ENCODE measurements at places on chromosomes 6 and 20.

DNA sequence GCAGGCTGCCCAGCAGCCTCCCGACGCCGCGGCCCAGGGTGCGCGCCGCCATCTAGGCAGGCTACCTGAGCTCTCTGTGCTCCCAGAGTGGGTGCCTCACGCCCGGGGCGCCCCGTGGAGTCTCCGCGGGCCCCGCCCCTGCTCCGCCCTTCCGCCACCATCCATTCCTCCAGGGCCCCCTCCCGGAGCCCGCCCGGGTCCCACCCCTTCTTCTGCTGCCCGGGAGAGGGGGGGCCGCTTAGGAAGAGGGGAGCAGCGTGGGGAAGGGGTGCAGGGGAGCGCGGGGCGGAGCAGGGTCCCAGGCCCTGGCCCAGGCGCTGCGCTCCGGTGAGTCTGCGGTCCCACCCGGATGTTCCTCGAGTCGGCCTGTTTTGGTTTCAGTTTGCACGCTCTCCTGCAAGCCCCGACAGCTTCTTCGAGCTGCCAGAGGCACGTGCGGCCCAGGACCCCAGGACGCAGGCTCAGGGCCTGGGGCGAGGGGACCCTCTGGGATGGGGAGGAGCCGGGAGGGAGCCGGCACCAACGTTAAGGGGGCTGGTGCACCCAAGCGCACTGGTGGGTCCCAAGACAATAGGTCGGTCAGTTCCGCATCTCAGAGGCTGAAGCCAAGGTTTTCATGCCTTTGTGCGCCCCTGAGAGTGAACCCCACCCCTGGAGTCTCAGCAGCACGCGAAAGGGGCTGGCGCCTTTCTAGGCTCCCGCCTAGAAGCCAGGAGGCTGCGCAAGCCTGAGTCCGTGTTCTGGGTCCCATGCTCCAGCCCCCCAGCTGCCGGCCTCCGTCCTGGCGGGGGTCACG, at the start of gene ACSS1:
ACSS1 (minus strand) TSS at position 89 of the 796 bp plus-strand sequence; CDS start at position 52, 37 bp downstream.
- peak; percentile 64 for DNase-seq

DNA sequence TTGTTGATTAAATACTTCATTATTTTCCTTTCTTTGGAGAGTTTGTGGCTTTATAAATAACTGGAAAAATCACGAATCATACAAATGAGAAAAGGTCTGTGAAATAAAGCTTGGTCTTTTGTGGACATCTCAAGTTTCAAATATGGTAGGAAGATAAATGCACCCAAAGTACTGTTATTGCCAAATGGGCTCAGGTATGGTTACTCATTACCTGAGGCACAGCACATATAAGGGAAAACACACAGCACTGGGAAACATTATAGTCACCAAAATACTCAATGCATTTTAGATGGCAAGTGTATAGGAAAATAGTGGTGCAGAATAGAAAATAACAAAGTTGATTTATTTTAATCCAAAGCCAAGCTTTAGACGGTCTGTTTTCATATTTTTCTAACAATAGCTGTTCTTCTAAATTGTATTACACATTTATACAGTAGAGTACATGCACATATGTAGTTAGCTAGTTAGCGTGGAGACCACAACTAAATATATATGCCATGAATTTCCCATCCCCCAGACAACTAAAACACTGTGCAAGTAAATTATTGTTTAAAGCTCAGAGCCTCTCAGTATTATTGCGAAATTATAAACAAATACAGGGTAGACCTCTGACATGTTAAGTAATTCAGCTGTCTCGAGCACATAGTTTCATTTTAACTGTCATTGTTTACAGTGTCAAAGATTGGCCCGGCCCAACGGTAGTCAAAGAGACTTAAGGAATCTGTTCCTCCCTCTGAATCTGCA, 336.0 kb downstream of the SYNE1 start:
- DNase-seq, result no peak

- no peak for DNase-seq
Measured at GRCh38 chr20:58109918-58110635, 118.4 kb downstream of the ANKRD60 start.

DNA sequence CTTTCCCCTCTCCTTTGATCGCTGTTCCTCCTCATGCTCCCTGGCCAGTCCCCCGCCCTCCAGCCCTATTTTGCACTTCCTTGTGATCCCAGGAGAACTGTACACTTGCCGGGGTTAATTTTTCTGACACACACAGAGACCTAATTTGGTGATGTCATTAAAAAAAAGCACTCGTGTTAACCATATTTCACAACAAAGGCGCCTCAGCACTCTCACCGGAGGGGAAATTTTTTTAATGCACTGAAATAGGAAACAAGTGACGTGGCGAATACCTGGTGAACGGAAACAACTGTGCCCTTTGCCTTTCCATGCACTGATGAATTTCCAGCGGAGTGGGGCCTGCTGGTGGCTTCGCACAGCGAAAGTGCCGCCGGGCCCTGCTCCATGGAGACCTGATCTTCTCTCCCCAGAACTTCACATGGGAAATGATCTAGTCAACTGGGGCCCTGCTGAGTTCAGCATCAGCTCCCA, 53.9 kb upstream of the TAGAP start:
- DNase-seq, result peak; percentile 71

DNA sequence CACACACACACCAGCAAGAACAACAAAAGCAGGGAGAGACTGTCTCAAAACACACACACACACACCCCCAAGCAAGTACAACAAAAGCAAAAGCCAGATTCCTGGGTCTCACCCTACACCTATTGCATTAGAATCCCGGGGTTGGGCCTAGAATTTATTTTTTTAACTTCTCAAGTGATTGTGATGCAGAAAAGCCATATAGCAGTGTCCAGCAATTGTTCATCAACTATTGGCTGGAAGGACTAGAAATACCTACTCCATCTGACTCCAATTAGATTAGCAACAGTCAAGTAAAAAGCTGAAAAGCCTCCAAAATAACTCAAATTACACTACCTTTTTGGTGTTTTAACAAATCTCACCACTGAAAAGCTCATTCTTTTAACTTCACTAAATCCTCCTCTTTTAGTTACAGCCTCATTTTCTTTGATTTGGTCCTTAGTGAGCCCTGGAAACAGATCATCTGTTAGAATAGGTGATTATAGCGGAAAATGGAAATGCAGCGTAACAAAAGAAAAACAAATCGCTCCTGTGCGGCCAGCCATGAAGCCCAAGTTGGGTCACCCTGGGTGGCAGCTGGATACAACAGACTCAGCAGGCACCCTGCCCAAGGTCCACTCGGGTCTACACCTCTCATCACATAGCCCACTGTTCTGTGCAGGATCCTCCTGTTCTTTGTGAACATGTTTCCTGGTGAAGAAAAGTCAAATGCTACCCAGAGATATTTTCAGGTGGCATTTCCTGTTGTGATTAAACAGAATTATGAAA, 38.7 kb downstream of the STAU1 start:
- DNase-seq, result no peak

- DNase-seq, result no peak
Measured at GRCh38 chr20:24683676-24684075, 214.2 kb downstream of the SYNDIG1 start.

DNA sequence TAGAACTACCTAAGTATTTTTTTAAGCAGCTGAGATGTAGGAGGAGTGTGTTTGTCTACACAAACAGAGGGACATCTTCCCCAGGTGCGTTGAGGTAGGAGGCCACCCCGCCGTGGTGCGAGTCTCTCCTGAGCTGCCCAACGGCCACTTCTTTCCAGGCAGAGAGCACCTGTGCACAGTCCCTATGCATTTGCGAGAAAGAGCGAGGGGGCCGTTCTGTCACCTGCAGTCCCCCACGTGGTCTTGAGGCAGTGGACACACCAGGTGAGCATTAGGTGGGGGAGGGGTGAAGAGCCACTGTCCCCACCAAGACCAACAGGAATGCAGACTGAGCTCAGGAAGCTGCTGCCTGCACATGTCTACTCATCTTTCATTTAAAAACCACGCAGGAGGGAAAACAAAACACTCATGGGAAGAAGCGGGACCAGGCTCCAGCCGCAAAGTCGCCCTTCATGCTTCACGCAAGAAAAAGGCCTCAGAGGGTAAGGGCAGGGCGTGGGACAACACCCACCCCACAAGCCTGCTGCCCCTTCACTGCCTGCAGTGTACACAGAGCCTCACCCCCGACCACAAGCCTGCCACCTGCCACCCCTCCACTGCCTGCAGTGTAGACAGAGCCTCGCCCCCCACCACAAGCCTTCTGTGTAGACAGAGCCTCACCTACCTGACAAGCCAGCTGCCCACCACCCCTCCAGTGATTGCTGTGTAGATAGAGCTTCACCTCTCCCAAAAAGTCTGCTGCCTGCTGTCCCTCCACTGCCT, 142.0 kb downstream of the DLL1 start:
- no peak for DNase-seq

DNA sequence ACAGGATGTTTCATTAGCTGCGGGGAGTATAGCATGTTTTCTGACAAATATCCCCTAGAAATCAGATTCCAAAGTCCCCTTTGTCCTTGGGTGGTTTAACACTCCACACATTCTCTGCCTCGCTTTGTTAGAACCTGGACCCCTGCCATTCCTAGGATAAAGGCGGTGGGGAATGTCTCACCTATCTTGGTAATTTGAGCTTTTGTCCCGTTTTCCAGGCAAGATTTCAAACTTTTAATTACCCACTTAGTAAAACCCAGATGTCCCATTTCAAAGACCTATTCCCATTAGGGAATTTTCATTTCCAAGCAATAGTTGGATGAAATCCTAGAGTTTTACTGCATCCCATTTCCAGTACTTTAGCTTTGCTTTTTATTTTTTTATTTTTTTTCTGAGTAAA, 501.0 kb upstream of the MAP3K7 start:
- DNase-seq, result no peak

GRCh38 chr6:44561060-44561623, 173.6 kb downstream of the CDC5L start:
- DNase-seq, result no peak

GRCh38 chr20:32438331-32438858, 80.3 kb downstream of the ASXL1 start:
- no peak for DNase-seq

- no peak for DNase-seq
Measured at GRCh38 chr6:34416877-34417371, 8.9 kb downstream of the RPS10 start.

DNA sequence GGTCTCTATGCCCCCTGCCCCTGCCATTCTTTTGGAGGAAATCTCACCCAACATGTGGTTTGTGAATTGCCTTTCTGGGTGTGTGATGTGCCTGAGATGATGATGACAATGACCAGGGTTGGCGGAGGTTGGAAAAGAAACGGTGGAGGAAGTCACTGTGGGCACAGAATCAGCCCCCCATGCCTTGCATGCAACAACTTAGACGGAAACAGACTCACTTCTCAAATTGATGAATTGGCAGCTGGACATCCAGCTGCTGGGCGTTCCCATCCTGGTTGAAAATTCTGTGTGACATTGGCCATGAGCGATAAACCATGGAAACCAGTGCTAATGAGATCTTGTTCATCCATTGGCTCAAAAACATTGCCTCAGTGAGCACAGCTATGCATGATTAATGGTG, 95.8 kb upstream of the LY86 start:
- no peak for DNase-seq

- DNase-seq, result no peak
Measured at GRCh38 chr20:45044084-45044573, 56.8 kb downstream of the KCNS1 start.

- no peak for DNase-seq
Measured at GRCh38 chr6:20487669-20488375, 46.4 kb upstream of the CDKAL1 start.

GRCh38 chr6:154567695-154568220, 57.3 kb upstream of the CNKSR3 start:
- DNase-seq, result no peak

DNA sequence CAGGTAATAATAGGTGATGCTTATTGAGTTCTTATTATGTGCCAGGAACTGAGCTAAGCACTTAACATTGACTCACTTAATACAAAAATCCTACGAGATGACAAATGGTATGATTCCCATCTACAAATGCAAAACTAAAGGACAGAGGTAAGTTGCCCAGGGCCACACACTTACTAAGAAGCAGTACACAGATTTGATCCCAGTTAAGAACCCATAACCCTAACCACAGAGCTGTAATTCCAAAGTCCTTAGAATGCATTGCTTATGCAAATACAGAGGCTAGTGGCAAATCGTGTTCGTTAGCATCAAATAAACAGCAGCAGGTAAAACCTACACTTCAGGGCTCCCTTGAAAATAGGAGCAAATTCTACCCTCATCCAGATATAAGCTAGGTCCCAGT, 104.0 kb downstream of the SASH1 start:
- DNase-seq, result no peak

DNA sequence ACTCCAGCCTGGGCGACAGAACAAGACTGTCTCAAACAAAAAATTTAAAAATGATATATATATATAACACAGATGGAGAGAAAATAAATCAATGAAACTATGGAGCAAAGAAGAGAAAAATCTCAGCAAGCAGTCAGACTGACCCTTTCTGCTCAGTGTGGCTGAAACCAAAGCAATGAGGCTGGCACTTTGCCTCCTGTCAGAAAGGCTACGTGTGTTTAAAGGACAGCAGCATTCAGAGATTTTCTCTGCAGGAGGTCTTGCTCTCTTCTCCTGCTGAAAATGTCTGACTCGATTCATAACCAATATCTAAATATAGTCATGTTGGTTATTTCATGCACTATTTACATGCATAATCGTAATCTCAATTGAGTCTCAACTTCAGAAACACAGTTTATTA, 527.0 kb upstream of the JARID2 start:
- DNase-seq, result no peak

GRCh38 chr6:4906293-4907276, 97.3 kb downstream of the RPP40 start:
- no peak for DNase-seq

DNA sequence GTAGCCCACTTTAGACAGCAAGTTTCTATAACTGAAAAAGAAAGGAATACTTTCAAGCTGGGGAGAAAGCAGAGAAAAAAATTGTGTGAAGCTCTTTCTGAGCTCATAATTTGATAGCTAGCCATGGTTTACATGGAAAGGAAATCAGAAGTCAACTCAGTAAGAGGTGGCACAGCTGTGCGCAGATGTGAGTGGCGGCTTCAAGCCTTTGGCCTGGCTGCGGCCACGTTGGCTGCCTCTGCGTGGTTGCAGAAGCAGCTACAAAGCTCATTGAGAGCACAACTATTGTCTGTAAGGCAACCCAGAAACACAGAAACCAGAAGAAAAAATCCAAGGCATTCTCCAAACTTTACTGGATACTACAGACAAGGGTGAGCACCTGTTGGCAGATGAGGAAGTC, 136.9 kb downstream of the SASH1 start:
- no peak for DNase-seq

GRCh38 chr6:6712449-6713403, 124.2 kb downstream of the LY86 start:
- DNase-seq, result no peak

DNA sequence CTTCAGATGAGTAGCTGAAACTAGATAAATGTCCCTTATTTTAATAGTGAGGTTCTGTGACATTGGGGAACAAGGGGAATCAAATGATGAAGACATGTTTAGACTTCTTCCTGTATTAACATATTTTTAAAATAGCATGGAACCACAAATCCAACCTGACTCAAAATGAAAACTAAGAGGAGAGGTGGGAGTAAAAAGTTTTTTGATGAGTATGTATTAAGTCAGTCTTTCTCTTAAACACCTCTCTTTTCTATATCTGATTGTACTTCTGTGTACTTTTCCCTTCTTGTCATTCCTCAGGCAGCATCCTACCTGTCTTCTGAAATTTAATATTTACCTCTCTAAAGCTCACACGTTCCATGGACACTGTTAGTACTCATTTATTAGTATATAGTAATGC, 8.7 kb upstream of the SDHAF4 start:
- DNase-seq, result no peak

GRCh38 chr6:12077021-12077710, 65.1 kb downstream of the HIVEP1 start:
- DNase-seq, result no peak

Data from activated CD4-positive, alpha-beta T cell treated with anti-CD3 and anti-CD28 coated beads, Interleukin-2, amount 50 U/mL, for 4 hours (primary cell).